ENCODE measurements at places on chromosomes 13 and 19.

DNA sequence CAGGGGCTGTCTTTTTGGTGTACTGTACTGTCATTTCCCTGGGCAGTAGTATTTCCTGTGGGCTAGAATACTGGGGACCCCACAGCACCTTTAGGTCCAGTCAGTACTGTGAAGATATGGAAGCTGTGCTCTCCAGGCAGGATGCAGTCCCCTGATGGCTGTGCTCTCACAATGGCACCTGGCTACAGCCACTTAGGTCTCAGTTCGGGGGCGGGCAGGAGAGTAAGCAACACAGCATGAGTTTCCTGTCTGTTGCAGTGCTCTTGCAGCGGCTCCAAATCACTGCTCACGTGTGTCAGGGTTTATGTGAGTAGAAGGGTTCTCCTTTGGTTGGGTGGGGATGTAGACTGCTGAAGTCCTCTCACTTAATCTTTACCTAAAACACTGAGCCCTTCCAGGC, 810.4 kb downstream of the DACH1 start:
- DNase-seq = no peak

DNA sequence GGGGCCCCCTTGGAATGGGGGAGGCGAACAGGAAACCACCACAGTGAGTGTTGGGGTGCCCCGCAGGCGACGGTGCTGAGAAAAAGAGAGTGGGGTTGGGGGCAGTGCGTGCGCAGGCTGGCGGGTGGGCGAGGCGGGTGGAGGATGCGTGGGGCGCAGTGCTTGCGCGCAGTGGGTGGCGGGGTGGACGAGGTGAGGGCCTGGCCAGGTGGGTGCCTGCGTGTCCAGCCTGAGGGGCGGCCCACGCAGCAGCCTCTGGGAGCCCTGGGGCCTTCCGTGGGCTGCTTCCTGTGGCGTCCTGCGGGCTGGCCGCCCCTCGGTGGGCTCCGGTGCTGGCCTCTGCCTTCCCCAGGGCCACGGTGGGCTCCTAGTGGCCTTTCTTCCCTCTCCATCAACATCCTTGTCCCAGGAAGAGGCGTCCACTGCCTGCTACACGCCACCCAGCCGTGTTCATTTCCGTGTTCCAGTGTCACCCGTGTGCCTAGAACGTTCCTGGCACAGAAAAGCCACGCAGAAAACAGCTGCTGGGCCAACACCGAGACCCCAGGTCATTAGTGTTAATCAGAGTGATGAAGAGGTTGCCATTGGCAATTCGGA, 7.1 kb downstream of the ATP11A start:
- DNase-seq = no peak

- DNase-seq = no peak
Observed at GRCh38 chr13:68057836-68058235, 827.7 kb upstream of the PCDH9 start.

DNA sequence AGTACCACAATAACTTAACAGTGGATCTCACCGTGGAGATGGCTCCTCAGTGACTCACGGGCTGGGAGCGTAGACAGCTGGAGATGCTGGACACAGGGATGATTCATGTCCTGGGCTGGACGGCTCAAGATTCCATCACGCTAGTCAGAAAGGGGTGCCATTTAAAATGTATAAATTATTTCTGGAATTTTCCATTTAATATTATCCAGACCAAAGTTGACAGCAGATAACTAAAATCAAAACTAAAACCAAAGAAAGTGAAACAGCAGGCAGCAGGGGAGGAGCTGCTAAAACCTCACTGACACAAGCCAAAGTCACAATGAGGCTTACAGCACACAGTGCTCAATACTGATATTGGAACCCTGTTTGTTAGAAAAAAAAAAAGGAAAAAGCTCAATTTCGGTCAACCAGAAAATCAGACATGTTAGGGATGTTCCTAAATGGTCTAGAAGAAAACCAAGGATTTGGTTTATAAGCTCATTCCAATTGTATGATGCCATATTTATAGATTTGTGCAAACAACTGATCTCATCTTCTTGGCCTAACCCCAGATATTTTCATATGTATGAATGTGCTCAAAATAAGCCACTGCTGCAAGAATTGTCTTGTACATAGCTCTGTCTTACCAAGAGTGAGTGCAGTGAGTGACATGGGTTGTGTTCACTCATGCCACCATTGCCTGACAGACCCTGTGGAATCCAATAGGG, 111.8 kb downstream of the SACS start:
- no peak for DNase-seq

DNA sequence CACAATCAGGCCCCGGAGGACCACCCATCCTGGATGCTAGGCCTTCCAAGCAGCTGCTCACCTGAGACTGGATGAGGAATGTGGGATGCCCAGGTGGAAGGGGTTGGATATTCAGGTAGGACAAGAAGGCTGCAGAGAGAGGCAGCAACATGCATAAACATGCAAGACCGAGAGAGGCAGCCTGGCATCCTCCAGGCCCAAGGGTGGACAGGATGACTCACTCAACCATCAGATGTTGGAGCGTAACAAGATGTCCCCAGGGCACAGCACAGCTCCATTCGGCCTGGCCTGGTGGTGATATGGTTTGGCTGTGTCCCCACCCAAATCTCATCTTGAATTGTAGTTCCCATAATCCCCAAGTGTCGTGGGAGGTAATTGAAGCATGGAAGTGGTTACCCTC, 10.0 kb upstream of the CABP5 start:
- no peak for DNase-seq

DNA sequence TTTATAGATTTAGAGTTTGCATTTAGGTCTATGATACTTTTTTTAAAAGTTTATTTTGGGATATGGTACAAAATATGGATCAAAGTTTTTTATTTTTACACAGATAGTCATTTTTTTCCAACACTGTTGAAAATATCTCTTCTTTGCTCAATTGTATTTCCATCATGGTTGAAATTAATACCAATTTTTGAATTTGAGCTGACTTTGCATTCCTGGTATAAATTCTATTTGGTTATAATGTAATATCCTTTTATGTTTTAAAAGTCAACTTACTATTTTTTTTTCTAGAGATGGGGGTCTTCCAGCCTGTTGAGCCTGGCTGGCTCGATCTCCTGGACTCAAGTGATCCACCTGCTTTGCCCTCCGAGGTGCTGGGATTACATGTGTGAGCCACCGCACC, 620.1 kb downstream of the OLFM4 start:
- no peak for DNase-seq

DNA sequence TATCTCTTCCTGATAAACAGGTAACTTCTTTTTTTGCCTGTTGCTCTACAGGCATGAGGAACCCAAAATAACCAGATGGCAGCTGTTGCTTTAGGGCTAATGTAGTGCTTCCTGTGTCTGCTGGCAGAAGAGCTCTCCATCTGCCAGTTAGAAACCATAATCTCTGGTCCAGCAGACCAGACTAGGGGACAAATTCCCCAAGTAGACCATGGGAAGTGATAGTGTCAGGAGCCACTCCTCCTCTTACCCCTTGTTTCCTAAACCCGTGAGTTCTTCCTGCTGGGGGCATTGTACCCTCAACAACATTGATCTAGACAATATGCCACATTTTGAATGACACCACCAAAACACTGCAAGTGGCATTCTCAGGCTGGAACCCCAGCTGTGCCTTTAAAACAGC, 135.9 kb downstream of the DLEU7 start:
- no peak for DNase-seq

DNA sequence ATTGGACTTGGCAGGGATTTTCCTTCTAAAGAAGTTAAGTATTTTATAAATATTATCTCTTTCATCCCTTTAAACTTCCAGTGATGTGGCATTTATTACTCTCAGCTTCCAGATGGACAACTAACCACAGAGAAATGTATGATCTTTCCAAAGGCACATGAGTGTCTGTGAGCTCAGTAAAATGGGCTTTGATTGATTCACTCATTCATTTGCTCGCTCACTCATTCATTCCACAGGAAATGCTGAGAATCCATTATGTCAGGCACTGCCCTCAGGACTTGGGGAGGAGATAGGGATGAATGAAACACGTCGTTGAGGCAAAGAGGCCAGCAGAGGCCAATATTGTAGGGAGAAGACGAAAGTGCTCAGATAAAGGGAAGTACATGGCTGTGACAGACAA, 359.3 kb downstream of the EFNB2 start:
- DNase-seq = no peak

DNA sequence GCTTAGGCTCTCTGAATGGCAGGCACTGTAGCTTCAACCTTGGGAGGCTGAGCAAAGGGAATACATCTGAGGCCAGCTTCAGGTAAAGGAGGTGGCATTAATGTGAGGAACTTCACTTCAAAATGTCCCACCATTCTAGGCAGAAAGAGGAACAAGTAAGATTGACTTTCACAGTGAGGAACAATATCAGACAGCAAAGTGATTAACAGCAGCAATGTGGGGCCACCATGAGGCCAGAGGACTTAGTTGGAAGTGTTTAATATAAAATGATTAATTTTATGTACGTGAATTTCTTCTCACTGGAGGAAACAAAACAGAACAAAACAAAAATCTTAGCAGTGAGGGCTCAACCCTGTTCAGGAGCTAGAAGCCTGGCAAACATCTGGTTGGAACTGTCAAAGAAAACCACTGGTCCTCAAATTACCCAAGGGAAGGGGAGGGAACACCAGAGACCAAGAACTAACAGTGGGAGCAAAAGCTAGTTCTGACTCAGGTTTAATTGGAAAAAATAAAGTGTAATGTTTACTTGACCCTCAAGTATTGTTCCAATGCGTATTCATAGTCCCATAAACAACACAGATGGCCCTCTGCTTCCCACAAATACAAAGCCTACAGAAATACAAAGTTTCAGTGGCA, 43.9 kb upstream of the FRY start:
- no peak for DNase-seq

GRCh38 chr19:7602240-7602934, 6.7 kb downstream of the CAMSAP3 start:
- no peak for DNase-seq

DNA sequence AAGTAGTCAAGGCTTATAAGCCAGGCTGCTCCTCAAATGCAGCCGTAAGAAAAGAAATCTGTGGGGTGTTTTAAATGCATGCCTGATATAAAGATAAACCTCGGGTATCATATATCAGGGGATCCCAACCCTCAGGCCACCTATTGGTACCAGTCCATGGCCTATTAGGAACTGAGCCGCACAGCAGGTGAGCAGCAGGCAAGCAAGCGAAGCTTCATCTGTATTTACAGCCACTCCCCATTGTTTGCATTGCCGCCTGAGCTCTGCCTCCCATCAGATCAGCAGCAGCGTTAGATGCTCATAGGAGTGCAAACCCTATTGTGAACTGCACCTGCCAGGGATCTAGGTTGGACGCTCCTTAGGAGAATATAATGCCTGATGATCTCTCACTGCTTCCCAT, 233.5 kb upstream of the SERP2 start:
- DNase-seq = no peak

GRCh38 chr13:90089051-90089450, 1258.4 kb upstream of the MIR17HG start:
- DNase-seq = no peak

DNA sequence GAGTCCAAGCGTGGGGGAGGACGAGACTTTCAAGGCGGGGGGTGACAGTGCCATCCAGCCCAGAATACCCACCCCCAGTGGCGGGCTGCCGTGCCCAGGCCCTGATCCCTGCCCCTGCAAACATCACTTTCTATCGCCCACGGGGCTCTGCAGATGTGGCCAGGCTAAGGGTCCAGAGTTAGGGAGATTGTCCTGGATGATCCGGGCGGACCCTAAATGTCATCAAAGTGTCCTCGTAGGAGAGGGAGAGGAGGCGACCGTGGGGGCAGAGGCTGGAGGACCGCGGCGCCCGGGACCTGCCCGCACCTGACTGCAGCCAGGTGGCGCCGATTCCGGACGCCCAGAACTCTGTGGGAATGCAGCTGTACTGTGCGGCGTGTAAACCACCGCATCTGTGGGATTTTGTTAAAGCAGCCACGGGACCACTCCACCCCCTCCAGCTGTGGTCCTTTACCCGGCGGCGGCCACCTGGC, 32.4 kb downstream of the GJA3 start:
- DNase-seq = no peak

GRCh38 chr19:14401468-14402195, 17.5 kb downstream of the DDX39A start:
- no peak for DNase-seq

DNA sequence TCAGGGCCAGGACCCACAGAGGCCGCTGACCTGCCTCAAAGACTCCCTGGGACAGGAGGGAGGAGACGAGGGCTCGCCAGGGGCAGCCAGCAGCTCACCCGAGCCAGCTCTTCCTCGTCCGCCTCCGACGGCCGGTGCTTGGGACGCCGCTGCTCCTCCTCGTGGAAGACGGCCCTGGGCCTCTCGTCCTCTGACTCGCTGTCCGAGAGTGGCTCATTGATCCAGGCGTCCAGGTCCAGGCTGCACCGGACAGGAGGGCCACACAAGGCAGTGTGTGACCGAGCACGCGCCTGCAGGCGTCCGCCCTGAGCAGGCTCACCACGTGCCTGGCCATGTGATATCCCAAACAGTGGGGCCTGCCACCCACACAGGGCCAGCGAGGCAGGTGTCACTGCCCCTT, 19.8 kb downstream of the IZUMO4 start:
- no peak for DNase-seq

- DNase-seq = no peak
Observed at GRCh38 chr13:80866921-80867320, 526.0 kb upstream of the SPRY2 start.

DNA sequence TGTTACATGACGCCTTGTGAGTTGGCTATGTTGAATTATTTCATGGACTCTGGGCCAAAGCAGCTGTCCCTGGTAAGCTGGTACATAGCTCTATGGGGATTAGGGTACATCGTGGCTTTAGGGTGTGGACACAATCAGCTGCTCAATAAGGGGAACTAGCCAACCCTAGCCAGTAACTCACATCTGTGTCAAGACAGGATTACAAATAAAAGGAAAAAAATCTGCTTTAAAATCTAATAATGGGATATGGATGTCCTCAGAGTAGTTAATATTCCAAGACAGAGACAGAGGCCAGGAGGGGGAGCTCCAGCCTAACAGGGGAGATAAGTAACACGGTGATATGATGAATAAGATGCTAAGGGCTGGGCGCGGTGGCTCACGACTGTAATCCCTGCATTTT, 21.1 kb upstream of the ZNF766 start:
- peak; percentile 53 for DNase-seq

GRCh38 chr19:30175987-30176386, 196.2 kb upstream of the ZNF536 start:
- no peak for DNase-seq

DNA sequence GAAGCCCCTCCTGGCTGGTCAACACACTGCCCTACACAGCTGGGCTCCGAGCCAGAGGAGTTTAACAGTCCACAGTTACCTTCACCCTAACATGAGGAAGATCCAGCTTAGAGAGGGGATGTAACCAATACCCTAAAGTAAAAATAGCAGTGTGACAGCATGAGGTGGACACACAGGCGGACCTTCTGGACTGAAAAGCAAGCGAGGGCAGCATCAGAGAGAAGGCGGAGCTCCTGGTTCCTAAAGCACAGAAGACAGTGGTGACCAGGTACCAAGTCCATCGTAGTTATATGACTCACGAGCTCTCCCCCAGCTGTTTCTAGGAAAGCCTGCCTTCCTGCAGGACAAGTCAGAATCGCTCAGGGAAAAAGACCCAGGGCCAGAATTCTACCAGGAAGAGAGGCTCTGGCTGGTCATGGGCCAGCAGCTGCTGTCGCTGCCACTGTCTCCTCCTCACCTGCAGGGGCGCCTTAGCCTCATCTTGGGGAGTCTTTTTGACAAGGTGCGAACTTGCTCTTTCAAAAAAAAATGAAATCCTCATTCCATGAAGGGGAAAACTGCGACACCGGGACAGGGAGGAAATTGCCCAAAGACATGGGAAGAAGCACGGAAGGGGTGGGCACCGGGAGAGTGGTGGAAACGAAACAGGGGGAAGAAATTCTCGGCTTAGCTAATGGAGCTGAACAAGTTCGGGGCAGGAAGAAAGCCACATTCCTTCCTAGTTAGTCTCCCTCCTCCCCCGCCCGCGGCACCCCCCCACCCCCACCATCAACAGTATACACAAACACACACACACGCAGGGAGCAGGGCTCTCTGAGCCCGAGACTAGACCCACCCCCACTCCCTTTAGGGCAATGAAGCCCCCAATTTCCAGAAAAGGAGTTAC, 1.7 kb downstream of the ELL start:
- DNase-seq = peak; percentile 83
